ACHN (cell line): ENCODE measurements at places on chromosomes 5 and 9.

- no peak for DNase-seq
These were observed 28.1 kb downstream of the SMARCA2 start for GRCh38 chr9:2043243-2043642.

DNA sequence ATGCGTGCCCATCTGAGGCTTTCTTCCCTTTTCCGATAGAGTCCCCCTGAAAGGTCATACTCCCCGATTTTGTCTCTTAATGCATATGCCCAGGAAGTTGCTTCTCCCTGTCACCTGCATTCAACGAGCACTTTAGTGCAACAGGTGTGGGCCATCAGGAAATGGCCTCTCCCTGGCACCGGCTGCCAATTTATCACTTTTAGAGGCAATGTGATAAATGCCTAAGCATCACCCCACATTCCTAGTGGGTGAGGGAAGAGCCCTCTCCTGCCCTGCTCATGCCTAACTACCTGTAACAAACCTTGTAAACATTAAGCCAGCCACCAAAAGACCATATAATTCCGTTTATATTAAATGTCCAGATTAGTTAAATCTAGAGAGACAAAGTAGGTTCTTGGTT, 1.1 kb upstream of the SNAPC3 start:
- DNase-seq = no peak

DNA sequence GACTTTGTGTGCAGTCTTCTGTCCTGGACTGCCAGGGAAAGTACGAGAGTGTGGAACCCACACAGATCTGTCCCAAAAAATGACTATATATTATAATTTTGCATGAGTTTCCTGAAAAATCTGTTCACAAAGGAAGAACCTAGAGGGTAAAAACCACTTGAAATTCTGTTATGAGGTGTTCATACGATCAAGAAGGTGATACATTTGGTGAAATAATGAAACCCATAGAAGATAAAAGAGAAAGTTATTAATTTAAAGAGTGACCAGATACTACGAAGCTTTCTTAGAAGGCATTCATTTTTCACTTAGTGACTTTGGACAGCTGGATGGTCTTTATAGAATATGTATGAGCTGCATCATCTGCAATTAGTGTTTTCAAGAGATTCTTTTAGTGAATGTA, 32.9 kb downstream of the SLC12A2 start:
- DNase-seq = no peak

DNA sequence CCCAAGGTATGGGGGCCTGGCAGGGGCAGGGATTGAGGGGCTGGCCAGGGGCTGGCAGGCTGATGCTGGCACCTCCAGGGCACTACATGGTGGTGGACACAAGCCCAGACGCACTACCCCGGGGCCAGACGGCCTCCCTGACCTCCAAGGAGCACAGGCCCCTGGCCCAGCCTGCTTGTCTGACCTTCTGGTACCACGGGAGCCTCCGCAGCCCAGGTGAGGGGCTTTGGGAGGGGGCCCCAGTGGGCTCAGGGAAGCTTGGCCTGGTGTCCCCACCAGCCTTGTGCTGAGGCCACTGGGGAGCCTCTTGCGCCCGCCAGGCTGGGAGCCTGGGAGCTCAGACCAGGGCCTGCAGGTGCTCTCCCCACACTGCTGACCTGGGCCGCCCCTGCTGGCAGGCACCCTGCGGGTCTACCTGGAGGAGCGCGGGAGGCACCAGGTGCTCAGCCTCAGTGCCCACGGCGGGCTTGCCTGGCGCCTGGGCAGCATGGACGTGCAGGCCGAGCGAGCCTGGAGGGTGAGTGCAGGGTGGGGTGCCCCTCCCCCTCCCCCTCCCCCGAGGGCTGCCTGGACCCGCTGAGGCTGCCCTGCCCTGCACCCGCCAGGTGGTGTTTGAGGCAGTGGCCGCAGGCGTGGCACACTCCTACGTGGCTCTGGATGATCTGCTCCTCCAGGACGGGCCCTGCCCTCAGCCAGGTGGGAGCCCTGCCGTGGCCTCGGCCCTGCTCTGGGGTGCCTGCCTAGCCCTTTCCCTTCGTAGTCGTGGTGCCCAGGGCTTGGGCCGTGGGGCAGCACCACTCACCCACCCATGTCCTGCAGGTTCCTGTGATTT, 5.7 kb downstream of the MAMDC4 start:
- no peak for DNase-seq

- DNase-seq = no peak
These were observed 1.8 kb upstream of the FAT2 start for GRCh38 chr5:151592855-151593408.

GRCh38 chr5:159189310-159189709, 20.0 kb downstream of the RNF145 start:
- DNase-seq = no peak

- peak; percentile 14 for DNase-seq
These were observed 572 bp downstream of the NR4A3 start for GRCh38 chr9:99822109-99822805.

GRCh38 chr5:173498286-173498685, 118.2 kb downstream of the BOD1 start:
- peak; percentile 55 for DNase-seq

DNA sequence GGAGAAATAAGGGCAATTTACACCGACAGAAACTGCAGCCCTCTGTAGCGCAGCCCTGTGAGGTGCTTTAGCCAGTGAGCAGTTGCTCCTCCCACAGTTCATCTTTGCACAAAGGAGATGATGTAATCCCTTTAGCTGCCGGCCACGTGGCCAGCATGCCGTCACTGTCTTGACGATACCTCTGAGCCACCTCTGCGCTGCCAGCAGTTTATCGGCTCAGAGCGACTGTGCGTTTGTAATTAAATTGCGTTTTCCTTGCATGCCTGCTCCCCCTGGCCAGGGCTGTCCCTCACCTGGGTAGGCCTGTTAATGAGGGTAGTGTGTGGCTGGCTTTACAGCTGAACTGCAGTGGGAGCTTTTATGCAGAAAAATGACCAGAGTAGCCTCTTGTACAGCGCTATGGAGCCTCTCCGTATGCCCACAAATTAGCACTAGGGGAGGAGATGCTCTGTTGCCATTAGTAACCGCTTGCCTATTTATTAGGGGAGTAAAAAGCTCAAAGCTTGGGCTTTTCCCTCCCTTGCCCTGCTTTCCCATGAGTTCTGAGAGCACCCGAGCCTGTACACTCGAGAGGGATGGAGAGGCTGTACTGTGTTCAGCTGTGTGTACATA, 107.0 kb downstream of the TRIO start:
- peak; percentile 44 for DNase-seq

DNA sequence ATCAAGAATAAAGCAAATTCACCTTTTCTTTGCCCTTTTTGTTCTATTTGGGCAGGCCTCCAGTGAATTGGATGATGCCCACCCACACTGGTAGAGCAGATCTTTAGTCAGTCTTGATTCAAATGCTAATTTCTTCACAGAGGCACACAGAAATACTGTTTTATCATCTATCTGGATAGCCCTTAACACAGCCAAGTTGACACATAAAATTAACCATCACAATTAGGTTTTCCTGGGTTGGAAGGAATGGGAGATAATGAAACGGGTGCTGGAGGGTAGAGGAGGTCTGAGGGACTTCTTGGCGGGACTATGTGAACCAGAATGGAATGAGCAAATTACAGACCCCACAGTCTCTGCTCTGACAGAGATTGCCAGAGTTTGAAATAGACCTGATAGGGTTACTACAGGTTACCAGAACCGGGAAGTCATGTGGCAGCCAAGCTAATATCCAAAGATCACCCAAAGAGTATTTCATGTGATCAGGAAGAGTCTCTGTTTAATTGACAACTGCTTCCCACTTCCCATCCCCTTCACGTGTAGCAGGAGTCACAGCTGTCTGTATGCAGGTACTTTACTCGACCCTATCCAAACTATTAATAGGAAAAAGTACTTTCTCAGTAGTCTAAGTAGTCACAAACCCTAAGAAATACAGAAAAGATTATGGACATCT, 20.0 kb upstream of the TMEM161B start:
- DNase-seq = no peak

GRCh38 chr9:125415583-125416460, 154.2 kb downstream of the GAPVD1 start:
- DNase-seq = no peak

DNA sequence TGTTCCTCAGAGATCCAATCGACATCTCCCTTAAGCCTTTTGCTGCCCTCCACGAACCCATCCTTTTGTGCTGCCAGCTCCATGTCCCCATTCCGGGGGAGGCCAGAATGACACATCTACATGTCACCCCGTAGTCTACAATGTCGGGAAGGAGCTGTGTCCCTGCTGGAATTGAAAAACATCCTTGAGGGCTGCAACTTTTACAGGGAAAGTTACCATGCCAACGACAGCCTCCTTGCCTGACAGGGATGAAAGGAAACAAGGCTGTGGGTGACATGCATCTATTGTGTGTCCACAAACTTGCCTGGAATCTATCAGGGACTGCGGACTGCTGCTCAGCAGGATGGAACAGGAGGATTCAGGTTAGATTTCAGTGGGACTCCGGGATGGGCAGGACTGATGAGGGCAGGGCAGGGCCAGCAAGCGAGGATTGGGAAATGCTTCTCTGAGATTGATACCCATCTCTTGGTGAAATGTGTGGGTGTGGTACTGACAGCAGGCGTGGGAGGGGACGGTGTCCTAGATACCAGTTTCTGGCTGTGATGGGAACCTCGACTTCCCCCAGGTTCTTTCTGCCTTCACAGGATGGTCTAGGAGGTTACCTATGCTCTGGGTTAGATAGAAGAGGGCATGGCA, 25.5 kb downstream of the EGR1 start:
- DNase-seq = no peak

DNA sequence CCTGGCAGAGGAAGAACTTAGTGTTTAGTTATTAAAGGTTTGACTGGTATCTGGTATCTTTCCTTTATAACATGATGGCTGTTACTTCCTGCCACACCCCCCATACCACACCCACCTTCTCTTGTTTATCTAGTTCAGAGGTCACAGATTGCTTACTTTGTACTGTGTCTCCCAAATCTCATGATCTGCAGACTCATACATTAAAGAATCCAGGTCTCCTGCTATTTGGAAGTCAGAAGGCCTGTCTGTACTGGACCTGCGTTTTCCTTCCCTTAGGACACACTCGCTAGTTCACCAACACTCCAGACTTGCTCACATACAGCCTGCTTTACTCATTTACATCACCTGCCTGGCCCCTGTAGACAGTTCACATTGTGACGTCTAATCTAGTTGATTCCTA, 39.3 kb downstream of the NUDT12 start:
- no peak for DNase-seq

DNA sequence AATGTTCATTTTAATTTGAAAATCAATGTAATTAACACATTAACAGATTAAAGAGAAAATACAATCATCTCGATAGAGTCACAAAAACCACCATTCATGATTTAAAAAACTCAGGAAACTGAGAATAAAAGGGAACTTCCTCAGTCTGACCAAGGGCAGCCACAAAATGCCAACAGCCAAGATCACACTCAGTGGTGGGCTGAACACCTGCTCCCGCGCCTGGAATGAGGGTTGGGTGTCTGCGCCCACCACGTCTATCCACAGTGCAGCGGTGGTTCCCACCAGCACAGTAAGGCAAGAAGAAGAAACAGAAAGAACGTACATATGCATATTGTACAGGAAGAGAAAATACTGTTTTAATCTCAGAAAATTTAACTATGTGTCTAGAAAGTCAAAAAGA, 11.7 kb upstream of the NSMF start:
- no peak for DNase-seq

DNA sequence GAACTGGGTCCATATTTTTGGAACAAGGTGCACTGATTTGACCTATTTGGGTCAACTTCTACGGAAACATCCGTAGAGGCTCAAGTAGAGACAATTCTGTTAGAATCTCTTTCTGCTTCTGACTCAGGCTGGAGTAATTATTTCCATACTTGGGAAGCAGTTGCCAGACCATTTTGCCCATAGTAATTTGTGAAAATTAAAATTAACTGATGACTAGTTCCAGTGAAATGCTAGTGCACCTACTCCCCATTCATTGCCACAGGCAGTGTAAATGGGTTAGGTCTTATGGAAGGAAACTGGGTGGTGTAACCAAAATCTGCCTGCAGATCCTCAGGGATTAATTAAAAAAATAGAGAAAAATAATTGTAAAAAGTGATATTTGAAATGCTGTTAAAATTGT, 201.1 kb downstream of the TENT4A start:
- DNase-seq = no peak

DNA sequence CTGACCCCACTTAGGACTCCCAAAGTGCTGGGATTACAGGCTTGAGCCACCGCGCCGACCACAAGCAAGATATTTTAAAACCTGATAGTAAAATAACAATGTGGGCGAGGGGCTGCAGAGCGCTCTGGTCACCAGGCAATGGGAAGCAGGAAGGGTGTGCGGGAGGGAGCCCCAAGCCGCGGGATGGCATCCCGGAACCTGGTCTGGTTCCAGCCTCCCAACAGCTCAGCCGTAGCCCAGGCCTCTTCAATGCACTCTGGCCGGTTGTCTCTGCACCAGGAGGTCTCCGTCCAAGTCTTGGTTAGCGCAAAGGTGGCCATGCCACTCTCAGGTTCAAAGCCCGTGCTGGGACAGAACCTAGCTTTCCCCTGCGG, 694 bp upstream of the UAP1L1 start:
- DNase-seq = no peak

DNA sequence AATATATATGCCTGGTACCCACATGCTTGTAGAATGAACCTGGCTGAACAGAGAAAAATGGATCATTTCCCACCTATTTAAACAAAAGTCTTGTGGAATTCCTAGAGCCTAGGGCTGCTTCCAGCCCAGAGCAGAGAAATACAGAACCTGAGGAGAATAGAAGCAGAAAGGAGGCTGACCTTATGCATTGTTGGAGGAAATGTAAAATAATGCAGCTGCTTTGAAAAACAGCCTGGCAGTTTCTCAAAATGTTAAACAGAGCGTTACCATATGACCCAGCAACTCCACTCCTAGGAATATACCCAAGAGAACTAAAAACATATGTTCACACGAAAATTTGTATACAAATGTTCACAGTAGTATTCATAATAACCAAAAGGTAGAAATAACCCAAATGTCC, 15.1 kb downstream of the MAPKAP1 start:
- no peak for DNase-seq

GRCh38 chr5:6436715-6437331, 11.8 kb upstream of the UBE2QL1 start:
- no peak for DNase-seq

GRCh38 chr5:86546582-86546981, 71.2 kb upstream of the COX7C start:
- DNase-seq = peak; percentile 22

DNA sequence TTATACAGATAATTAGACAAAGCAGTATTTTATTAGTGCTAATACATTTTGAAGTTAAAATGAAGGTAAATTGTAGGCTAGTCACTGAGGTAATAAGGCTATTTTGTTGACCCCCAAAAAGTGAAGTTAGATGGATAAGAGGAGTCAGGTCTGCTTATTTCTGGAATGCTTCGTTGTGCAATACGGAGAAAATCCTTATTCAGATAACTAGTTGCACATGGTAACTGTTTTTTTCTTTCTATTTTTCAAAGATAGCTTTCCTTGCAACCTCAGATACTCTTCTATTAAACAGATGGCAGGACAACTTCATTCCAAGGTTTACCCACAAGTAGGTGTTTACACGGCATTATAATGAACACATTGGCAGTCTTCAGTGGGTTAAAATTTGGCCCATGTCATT, 101.1 kb downstream of the TMEM174 start:
- DNase-seq = no peak

DNA sequence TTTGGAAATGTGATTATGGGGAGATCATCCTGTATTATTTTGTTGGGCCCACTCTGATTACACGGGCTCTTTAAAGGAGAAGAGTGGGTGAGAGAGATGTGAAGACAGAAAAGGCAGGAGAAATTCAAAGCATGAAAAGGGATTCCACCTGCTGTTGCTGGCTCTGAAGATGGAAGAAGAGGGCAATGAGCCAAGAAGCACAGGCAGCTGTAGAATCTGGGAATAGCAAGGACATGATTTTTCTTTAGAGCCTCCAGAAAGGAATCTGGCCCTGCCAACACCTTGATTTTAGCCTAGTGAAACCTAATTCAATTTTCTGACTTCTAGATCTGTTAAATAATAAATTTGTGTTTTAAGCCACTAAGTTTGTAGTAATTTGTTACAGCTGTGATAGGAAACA, 11.3 kb downstream of the C9 start:
- no peak for DNase-seq
